Esophagus squamous epithelium (tissue), 5 donors: ENCODE measurements at places on chromosomes 12 and 14.

DNA sequence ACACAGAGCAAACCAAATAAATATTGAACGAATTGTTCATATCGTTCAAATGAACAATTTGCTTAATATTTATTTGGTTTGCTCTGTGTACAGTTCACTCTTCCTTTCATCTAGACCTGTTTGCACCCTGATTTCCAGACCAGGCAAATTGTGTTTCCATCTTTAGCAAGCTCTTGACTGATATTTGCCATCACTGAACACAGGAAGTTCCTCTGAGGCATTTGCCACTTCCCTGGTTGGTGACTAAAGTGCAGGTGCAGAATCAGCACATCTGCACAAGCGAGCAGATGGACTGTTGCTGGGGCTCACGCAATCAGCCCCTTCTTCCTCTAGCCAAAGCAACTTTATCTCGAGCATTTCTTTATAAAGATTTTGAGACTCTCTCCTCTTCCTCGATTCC lies 112.9 kb downstream of the DAAM1 start:
- DNase-seq, result no peak

DNA sequence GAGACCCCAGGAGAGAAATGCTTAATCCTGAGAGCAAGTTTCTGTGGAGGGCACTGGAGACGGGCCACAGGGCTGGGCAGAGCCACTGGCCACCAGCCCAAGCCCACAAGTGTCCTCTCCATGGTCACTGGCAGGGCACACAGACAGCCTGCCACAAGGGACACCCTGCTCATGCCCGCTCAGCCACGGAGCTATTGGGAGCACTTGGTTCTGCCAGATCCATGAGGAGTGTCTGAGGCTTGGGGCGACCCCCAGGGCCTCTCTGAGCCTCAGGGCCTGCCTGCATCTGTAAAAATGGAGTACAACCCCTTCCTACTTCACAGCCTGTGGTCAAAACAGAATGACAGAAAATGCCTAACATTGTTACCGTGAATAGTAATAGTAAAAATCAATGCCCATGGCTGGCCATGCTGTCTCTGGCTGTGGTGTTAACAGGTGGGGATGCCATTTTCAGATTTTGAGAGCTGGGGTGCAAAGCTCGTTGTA lies 3.2 kb downstream of the PGF start:
- no peak for DNase-seq

DNA sequence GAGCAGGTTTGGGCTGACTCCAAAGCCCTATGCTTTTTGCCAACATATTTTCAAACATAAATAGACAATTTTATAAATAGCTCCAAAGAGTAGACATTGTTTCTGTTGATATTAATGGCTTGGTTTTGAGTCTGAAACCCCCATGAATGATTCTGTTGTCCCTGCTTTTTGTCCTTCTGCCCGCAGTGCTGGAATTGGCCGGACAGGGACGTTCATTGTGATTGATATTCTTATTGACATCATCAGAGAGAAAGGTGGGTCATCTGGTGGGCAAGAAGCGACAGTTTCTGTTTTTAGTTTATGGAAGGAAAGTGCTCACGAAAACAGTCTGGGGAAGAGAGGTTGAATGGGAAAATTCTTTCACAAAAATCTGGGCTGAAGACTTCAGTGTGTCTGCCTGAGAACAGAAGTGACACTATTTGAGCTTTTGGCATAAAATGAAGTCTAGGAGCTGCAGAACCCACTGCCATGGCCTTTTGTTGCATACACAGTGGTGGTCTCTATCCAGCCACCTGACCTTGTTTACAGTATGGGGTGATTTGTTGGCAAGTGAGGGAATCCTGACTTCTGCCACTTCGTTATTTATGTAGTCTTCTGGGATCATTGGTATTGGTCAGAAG lies 69.6 kb downstream of the PTPN11 start:
- DNase-seq, result no peak

DNA sequence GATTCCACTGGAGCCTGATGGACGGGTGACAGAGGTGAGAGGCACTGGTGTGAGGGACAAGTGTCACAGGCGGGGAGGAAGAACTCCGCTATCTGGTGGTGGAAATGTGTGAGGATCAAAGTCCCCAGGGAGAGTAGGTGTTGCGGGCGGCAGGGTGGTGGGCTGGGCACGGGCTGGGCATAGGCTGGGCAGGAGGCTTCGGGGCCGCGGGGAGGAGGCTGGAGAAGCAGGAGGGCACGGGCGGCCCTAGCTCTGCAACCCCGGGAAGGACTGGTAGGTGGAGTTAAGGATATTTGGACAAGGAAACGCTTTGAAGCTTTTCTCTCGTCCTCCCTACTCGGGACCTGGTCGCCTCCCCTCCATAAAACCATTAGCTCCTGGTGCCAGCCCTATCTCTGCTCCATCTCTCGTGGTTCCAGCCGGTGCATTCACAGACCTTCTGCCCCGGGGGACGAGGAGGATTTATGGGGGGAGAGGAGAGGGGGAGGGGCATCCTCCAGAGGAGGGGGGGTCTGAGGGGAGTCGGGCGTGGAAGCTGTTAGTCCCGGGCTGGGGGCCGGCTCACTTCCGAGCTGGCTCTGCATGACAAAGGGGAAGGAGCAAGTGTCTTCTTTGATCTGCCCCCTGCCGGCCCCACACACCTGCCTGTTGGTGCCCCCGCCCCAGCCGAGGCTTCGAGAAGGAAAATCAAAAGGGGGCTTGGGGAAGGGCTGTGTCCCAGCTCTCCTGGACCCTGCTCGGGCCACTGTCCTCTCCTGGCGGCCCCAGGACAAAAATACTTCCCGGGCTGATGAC lies 504 bp downstream of the WNT5B start:
- DNase-seq, result no peak

- DNase-seq, result no peak
Measured at GRCh38 chr12:120139958-120140357, 23.4 kb upstream of the RAB35 start.

DNA sequence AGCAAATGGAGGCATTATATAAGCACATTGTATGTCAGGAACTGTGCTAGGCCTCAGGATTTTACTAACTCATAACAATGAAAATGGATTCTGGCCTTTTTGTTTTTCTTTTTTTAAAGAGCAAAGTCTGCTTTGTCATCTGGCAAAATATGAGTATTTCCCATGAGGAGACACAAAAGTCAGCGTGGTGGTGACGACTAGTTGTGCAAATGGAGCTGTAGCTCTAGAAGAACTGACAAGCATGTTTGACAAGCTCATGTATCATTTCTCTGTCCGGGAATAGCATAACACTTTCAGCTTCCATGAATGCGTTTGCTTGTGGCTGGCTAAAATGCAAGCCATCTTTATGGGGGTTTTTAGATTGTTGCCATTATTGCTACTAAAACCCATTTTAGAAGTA lies 127.8 kb downstream of the HELB start:
- no peak for DNase-seq

DNA sequence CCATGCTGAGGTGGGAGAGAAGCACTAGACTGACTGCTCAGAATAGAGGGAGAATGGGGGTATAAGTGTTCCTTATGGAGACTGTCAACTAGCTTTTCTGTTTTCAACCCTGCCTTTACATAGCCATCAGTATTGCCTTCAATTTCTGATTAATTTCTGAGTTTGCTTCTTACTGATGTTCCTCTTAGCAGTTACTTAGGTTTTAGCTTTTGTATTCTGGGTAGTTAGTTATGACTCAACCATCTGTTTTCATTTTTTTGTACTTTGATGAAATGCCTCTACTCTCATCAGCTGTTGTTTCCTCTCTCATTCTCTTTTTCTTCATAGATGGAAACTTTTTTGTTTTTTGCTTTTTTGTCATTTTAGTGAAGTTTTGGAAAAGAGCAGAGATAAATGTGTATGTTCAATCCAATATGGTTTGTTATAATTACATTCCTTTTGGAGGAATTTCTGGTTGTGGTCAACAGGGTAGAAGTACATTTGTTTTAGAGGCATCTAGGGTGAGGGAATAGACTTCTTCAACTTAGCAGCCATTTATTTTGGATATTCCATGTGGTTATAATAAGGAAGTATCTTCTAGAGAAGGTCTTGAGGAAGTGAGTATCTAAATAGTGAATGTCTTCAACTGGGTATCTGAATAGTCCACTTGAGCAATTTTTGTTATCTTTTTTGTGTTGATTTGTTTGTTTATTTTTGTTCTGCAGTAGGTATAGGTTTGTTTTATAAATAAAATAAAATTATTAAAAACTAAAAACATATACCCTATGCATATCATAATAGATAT lies 29.6 kb downstream of the PMCH start:
- no peak for DNase-seq

GRCh38 chr14:51331486-51332367 lies 91.7 kb downstream of the TMX1 start:
- DNase-seq, result no peak

- DNase-seq, result no peak
Measured at GRCh38 chr14:77897374-77897773, 97.5 kb downstream of the ADCK1 start.

DNA sequence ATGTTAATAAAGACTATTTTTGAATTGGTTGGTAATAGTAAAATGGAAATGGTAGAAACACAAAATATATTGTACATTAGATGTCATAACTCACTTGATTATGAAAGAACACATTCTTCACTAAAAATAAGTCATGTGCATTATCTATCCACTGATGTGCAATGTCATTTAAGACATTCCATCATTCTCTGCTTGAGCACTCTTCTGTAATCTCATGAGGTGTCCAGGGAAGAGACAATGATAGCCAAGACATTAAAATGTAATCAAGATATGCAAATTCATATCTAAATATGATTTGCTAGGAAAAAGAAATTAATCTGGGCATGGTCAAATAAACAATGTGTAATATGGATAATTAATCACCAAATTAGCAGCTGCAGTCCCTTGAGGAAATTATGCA lies 422.5 kb downstream of the BTG1 start:
- DNase-seq, result no peak

GRCh38 chr14:54493293-54493692 lies 4.5 kb upstream of the GMFB start:
- DNase-seq, result no peak

DNA sequence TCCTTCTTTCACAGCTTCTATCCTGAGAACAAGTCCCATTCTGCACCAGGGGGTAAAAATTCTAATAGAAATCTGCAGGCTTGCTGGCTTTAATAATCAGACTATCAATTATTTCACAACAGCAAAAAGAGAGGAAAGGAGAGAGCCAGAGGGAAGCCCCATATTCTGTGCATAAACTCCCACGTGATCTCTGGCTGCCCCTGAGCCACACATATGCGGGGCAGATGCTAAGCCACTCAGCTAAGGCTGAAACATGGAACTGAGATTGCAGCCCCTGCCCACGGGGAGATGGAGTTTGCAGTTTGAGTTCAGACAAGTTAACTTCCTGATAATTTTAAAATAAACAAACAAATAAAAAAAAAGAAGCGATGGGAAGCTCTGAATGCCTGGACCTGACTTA lies 254.4 kb upstream of the CCDC196 start:
- no peak for DNase-seq

DNA sequence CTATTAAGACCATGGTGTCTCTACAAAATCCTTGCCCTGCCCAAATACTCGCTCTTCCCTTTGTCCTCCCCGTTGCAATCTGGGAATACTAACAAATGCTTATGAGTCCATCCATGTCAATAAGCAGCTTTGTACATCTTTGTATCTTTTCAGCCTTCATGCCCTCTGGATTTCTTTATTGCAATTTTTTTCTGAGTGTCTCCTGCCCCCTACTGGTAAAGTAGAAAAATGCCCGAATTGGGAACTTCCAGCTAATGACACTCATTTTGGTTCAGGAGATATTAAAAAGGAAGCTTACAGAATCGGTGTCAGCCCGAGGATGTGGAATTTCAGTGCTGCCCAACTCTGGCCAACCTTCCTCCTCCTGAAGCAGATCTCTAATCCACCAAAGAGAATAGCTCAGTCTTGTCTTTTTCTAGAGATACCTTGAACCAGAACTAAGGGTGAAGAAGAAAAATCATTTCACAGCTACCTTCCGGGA lies 46.0 kb downstream of the SH2B3 start:
- DNase-seq, result no peak

DNA sequence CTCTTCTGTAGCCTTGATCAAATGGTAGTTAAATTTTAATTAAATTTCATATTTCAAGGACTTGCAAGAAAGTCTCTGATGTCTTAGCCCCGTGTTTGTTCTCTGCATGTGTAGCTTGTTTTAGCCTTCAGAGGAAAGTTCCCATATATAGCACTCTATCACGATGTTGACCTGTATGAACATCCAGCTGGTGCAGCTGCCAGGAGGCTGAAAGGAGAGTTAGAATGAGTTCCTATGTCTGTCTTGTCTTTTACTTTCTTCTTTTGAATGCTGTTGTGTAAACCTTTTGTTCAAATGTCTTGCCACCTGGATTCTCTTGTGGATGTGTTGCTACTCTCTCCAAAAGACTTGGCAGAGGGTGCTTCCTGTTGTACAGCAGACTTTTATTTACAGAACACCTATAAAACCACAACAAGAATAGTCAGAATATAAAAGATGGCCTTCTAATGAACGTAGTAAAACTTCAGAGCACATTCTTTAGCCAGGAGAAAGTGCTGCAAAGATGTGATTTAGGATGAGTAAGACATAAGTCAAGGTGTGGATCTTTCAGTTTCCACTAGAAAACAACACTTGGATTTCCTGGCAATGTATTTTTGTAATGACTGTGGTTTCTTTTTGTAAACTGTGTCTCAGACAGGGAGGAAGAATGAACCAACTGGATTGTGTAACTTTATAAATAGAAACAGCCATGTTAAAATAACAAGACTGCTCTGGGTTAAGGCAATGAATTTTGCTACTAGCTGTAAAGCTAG lies 17.2 kb downstream of the NAV3 start:
- no peak for DNase-seq

DNA sequence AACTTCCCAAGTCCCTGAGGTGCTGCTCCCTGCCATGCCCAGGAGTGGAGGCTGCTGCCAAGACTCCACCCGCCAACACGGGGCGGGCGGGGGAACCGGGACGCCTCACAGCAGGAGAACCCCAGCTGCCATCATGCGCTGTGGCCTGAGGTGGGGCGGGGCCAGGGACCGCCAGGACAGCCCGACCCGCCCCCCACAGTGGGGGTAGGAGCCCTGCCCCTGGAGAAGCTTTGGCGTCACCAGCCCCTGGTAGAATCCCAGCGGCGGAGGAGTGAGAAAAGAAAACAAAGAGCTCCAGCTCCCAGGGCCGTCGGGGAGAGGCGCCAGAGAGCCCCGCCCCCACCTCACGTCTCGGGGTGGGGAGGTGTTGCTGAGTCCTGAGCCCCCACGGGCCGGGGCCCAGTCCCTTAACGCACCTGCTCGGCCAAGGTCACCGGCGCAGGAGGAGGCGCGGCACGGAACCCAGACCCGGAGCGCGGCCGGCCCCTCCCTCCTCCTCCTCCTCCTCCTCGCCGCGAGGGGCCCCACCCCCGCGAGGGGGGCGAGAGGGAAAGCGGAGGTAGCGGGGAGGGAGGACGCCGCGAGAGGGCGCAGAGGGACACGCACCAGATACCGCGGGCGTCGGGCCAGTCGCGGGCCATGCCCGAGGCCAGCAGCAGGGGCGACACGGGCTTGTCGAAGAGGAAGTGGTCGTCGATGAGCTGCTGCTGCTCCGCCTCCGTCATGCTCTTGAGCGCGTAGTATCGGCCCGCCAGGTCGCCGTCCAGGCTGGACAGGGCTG lies 1.8 kb downstream of the CKB start:
- no peak for DNase-seq

GRCh38 chr12:22733756-22734155 lies 108.8 kb downstream of the ETNK1 start:
- no peak for DNase-seq

GRCh38 chr14:76088771-76089571 lies 62.8 kb upstream of the GPATCH2L start:
- no peak for DNase-seq

- no peak for DNase-seq
Measured at GRCh38 chr14:91399868-91400640, 17.6 kb downstream of the CCDC88C start.

- no peak for DNase-seq
Measured at GRCh38 chr12:108907839-108908351, 28.0 kb downstream of the DAO start.

- DNase-seq, result no peak
Measured at GRCh38 chr14:54722791-54723432, 156.0 kb downstream of the SAMD4A start.
